HT1080 (cell line): ENCODE measurements at places on chromosomes 5 and 9. TPM values are rescaled to one million over a fixed set of nuclear protein-coding genes. Genes with fewer than 3 reads are reported as not detected.

Gene PCDHA1
- total RNA-seq: 0.03 and 0.23 TPM in 2 replicates

Gene MYMK
- total RNA-seq: not detected in 2 replicates

Gene SLC2A6
- 2.3 and 2.4 TPM in 2 replicates for total RNA-seq

Gene NR2F1-AS1
- total RNA-seq: 2.2 and 3.0 TPM in 2 replicates

Gene BARHL1
- total RNA-seq: not detected in 2 replicates

Gene ARSI
- total RNA-seq: 0.20 and 0.82 TPM in 2 replicates

Gene PTPN3
- total RNA-seq: 5.0 and 10.1 TPM in 2 replicates

Gene OR2V1
- not detected in 2 replicates for total RNA-seq

Gene LTC4S
- 1.2 TPM in 1 of 2 replicates, not detected in the other for total RNA-seq

Gene CEMIP2
- total RNA-seq: 14.6 and 15.2 TPM in 2 replicates

Gene NSD1
- total RNA-seq: 14.3 and 18.3 TPM in 2 replicates

Gene WDR38
- not detected in 2 replicates for total RNA-seq

Gene FCN2
- not detected in 2 replicates for total RNA-seq

Gene FGF18
- total RNA-seq: 0.06 TPM in 1 of 2 replicates, not detected in the other
